Stimulated activated CD4-positive, alpha-beta T cell treated with anti-CD3 and anti-CD28 coated beads, Interleukin-1b, Interleukin-23, amount 100 ng/mL, for 48 hours (primary cell): ENCODE measurements at places on chromosomes 7 and 10.

- DNase-seq, result no peak
Measured at GRCh38 chr10:68871731-68872342, 29.3 kb upstream of the DDX50 start.

- DNase-seq, result no peak
Measured at GRCh38 chr7:133863362-133864061, 263.6 kb upstream of the LRGUK start.

GRCh38 chr10:67670401-67670800 is 25.6 kb downstream of the CTNNA3 start:
- DNase-seq, result no peak

GRCh38 chr7:131443496-131443895 is 112.9 kb downstream of the PODXL start:
- no peak for DNase-seq

GRCh38 chr7:120070201-120070600 is 202.8 kb upstream of the KCND2 start:
- no peak for DNase-seq
